Forelimb muscle (tissue), 1 donor: ENCODE measurements at places on chromosomes 2 and 18. TPM values are rescaled to one million over a fixed set of nuclear protein-coding genes. Genes with fewer than 3 reads are reported as not detected.

Gene RAD51AP2
- polyA plus RNA-seq = 0.11 TPM

Gene HOXD13
- not detected for polyA plus RNA-seq

Gene CERKL
- polyA plus RNA-seq = 6.7 TPM

Gene TMEM214
- 68.0 TPM for polyA plus RNA-seq

Gene PAIP2B
- 5.1 TPM for polyA plus RNA-seq

Gene DSG2
- polyA plus RNA-seq = 4.9 TPM

Gene FOXI3
- polyA plus RNA-seq = 0.05 TPM

Gene FKBP1B
- 2.3 TPM for polyA plus RNA-seq

Gene GAL3ST2
- 0.20 TPM for polyA plus RNA-seq

Gene SERPINB13
- not detected for polyA plus RNA-seq

Gene RFX8
- 2.1 TPM for polyA plus RNA-seq

Gene PRKAG3
- polyA plus RNA-seq = 32.9 TPM

DNA sequence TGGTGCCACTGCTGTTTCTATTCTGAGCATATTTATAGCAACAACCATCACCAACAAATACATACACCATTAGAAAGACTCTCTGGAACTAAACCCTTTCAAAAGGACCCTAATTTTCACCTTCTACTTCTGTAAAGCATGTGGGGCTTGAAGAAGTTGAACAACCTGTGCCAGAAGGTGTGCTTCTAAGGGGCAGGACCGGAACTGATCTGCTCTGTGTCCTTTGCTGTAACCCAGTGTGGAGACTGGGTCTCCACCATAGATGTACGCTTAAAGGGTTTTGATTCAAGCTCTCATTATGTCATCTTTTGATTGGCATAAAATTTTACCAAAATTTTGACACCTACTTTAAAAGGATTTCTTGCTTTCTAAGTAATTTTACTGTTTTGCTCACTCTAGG, 40.3 kb downstream of the WDR43 start:
- no peak for DNase-seq

DNA sequence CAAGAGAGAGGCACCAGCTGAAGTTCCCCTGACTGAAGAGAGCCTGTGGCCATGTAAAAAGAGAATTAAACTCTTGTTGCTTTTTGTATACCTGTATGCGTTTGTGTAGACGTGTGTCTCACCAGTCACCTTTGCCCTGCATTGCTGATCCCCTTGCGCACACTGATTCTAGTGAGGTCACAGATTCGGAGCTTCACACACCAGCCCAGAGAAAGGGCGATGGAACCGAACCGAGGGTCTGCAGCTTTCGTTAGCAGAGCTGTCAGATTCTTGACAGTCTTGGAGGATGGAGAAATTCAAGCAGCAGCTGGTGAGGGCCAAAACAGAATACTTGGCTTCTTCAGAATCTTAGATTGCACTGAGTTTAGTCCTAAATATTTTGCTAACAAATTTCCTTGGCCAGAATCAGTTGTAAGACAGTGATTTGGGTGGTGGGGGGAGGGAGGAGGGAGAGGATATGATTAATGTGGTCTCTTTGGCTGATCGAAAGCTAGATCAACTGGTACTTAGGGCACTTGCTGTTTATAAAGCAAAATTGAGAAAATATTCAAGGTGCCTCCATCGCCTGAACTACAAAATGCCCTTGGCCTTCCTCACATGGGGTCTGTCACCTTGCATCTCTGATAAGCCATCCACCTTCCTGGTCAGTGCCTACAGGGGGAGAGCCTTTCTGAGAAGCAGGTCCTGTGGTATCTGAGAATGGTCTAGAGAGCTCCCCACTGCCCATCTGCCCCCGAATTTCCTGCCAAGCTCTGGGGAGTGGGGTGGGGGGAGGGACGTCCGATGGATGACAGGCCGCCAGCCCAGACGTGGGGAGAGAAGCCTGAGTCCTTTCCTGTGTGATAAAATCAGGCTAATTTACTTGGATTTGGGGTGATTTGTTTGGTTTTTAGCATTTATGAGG, 123.5 kb downstream of the CABLES1 start:
- DNase-seq = no peak

DNA sequence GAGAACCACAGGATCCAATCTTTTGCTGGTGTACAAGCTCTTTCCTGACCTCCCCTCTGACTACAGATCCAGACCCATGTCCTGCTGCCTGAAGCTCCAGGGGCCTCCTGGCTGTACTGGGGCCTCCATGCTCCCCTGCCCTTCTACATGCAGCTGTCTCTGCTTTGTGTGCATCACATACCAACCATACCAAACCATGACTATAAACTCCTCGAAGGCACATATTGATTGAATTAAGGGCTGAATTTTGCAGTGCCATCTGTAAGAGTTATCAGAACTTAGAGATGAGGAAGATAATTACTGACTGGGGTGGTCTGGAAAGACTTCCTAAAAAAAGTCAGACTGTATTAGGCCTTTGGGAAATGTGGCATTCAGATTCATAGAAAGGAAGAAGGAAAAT, 139.9 kb upstream of the CXCR4 start:
- DNase-seq = no peak

GRCh38 chr18:67342159-67342558, 174.4 kb downstream of the DSEL start:
- DNase-seq = no peak

GRCh38 chr2:232865165-232865564, 4.9 kb upstream of the SNORC start:
- no peak for DNase-seq

DNA sequence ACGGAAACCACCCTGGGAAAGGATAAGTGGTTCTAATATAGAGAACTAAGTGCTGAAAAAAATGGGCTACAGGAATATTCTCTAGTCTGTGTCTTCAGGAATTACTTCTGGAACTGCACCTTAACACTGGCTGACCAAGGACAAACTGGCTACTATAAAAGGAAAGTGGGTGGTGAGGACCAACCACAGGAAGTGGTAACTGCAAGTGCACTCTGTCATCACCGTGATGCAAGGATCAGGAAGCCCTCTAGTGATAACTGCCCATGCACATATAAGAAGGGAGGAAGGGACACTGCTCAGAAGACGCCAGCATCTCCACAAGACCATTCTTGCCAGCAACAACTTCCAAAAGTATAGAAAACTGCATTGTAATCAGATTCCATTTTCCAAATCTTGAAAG, 424.4 kb upstream of the RGPD4 start:
- DNase-seq = no peak

DNA sequence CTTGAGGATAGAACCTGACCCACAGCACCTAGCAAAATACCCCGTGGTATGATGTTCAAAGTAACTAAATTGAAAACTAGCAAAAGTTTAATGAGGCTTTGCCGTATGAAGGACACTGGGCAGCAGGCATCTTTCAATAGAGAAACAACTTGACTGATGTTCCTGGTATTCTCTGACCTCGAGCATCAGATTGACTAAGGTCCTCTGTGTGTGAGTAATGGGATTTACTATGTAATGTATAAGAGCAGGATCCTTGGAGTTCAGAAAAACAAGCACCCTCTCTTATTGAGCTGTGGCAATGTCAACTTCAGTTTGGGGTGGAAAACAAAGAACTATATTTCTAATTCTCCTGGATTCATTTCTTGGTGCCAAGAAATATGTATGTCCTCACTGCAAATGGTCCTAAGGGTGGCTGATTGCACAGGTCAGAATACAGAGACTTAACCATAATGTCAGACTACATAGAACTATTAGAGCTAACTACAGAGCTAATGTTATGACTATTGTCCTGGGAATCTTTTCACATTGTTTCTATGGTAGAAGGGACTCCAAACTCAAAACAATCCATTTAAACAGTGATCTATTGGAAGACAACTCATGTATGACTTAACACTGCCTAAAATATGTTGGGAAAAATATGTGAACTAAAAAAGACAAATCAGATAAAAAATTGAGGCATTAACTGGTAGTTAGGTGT, 4.4 kb downstream of the TNFAIP6 start:
- DNase-seq = no peak

- DNase-seq = no peak
These were observed 19.5 kb downstream of the GPR45 start for GRCh38 chr2:105261061-105261460.

DNA sequence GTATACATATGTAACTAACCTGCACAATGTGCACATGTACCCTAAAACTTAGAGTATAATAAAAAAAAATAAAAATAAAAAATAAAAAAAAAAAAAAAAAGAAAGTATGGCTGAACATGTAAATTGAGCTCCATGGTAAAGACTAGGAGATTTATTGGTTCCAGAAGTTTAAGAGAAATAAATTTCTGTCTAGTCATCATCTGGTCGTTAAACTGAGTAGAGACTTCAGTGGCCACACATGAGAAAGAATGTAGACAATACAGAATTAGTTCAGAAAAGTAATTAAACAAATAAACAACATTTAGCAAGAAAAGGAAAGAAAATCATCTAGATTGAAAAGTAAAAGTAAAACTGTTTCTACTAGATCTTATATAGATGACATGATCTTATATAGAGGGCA, 12.4 kb upstream of the KCNE4 start:
- DNase-seq = no peak

DNA sequence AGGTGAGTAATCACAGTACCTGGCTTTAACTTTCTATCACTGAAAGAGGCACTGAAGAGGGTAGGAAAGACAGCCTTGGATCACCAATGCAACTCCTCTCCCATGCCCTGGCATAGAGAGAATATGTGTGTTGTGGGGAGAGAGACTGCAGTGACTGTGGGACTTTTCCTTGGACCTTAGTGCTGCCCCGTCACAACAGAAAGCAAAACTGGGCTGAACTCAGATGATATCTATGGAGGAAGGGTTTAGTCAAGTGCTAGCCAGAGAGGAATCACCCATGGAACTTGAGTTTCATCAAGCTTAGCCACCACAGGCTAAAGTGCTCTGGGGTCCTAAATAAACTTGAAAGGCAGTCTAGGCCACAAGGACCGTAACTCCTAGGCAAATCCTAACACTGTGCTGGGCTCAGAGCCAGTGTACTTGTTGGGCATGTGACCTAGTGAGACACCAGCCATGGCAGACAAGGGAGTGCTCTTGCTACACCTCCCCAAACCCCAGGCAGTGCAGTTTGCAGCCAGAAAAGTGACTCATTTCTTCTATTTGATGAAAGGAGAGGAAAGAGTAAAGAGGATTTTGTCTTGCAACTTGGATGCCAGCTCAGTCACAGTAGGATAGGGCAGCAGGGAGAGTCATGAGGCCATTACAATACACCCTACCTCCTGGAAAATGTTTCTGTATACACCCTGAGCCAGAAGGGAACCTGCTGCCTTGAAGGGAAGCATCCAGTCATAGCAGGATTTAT, 105.8 kb upstream of the SPOPL start:
- DNase-seq = no peak

- no peak for DNase-seq
These were observed 62.4 kb downstream of the CAPN13 start for GRCh38 chr2:30744823-30745222.

DNA sequence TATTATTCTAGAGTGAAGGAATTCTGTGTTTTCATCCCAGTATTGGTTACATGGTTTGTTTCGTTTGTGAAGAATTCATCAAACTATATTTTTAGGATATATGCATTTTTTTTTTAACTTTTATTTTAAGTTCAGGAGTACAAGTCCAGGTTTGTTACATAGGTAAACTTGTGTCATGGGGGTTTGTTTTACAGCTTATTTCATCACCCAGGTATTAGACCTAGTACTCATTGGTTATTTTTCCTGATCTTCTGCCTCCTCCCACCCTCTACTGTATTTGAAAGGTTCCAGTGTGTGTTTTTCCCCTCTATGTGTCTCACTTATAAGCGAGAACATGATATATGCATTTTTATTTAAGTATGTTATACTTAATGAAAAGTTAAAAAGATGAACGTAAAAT, 47.6 kb downstream of the SCN9A start:
- DNase-seq = no peak

- no peak for DNase-seq
These were observed 40.1 kb upstream of the GRB14 start for GRCh38 chr2:164661349-164661748.

DNA sequence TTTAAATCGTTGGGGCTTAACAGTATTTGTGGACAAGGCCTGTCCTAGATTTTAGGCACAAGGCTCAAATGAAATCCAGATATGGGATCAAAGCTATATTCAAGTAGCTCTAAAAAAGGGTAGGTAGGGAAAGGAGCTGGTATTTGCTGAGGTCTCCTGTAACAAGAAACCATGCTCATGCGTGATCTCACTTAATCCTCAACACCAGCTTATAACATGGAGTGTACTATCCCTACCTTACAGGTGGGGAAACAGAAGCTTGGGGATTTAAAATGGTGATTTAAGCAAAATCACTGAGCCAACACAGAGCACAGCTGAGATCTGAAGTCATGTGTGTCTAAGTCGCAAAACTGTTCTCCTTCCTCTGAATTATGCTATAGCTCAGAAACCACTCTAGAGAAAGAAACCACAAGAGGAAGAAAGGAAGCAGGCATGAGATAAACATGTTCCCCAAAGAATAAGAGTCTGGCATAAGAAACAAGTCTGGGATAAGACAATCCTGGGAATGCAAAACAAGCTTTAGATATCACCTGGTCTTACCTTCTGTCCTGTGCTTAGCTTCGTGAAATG, 43.1 kb downstream of the CYRIA start:
- no peak for DNase-seq

GRCh38 chr2:23654756-23655155, 269.8 kb downstream of the KLHL29 start:
- DNase-seq = no peak

DNA sequence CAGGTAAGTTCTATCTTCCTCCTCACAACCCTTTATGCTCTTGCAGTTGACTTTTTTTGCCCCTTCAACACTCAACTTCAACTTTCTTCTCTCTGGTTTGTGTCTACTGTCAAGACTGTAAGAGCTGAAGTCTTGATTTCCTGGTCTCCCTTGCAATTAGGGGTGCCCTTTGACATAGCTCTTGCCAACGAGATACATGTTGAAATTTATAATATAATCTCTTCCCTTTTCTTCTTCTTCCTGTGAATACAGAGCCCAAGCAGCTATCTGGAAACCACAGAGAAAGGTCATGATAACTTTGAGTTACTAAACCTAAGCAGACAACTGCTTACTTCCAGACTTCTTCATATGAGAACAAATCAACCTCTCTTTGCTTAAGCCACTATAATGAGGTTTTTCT, 163.5 kb downstream of the MC4R start:
- DNase-seq = no peak

- no peak for DNase-seq
These were observed 42.0 kb downstream of the WDR33 start for GRCh38 chr2:127768775-127769479.

DNA sequence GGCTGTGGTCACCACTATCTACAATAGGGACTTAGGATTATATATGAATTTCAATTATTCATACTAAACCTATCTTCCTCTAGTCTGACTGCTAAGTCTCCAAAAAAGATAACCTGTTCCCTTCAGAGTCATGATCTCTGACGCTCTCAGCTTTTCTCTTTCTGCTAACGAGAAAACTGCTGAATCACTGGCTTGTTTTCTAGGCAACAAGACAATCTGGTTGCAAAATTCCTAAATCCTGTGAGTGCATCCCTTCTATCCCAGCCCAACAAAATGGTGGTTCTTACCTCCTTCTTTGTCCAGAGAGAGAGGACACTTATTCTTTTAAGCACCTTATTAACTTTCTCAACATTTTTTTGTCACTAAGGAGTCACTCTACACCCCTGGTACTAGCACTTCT, 312.3 kb upstream of the PKDCC start:
- no peak for DNase-seq
